Activated effector memory CD4-positive, alpha-beta T cell treated with Interleukin-2 at 50 U/mL for 16 hours (primary cell): ENCODE measurements at places on chromosomes 4 and X.

DNA sequence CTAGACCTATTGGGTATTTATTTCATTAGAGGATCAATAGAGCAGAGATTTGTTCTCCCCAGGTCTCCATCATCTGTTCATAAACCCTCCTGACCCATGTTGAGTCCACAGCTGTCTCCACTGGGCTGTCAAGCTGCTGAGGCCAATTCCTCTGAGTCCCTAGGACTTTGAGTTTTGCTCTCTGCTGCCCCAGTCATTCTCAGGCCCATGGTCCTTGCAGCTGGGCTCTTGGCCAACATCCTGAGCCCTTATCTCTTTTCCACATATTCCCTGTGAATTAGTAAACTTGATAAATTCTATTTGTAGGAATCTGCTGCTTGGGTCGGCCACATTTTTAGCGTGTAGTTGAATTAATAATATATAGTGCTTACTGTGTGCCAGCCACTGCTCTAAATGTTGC is 41.9 kb downstream of the FHL1 start:
- DNase-seq: no peak

DNA sequence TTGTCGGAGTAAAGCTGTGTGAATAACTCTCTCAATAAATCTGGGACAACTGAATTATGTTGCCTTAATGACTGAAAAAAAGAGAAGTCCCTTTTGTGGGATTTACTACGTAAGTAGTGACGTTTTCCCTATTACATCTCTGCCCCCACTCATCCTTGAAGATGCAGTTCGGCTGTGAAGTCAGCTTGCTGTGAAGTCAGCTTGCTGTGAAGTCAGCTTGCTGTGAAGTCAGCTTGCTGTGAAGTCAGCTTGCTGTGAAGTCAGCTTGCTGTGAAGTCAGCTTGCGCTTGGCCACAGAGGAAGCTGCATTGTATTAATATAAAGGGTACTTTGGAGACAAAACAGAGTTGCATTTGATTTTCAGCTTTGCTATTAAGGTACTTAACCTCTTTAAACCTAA is 8.0 kb upstream of the VAMP7 start:
- no peak for DNase-seq

GRCh38 chr4:8643986-8644385 is 51.4 kb downstream of the CPZ start:
- DNase-seq: no peak

DNA sequence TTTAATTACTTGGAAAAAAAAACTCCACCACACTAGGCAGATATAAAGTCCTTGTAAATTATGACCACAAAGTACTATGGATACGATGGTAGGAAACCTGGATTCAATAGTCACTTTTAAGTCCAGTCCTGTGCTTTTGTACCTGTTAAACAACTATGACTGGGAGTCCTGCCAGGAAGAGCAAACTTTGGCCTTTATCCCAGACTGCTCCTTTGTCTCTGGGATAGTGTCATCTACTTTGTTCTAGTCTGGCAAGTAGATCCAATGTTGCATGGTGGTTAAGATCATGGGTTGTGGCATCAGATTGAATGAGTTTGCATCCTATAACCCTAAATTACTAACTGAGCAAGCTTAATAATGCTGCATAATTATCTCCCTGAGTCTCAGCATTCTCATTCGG is 175.3 kb upstream of the FGF13 start:
- DNase-seq: no peak

GRCh38 chr4:147378780-147379179 is 102.1 kb upstream of the EDNRA start:
- DNase-seq: no peak

DNA sequence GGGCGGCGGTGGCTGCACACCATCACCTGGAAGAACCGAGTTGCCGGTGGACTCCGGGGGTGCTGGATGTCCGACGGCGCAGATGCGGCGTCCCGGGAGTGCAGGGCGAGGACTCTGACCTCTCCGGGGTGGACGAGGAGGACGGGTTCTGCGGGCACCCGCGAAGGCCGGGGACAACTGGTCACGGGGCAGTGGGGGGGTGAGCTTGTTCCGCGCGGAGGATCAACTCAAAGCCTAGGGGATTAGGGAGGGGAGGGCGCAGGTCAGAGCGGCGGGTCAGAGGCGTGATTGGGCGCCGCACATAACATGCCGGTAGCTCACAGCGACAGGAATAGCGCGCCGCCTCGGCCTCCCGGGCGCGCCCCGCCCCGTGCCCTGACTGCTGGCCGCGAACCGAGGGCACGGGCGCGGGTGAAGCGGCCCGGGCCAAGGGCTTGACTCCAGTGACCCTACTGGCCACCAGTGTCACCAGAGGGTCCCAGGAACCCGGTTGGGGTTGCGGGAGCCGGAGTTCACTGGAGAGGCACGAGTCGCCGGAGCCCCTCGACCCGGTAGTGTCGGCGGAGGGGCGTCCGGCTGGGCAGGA is at the start of gene KLHL34:
TSS of gene KLHL34 (minus strand) at position 179 of the 586 bp plus-strand sequence. CDS start 542 bp downstream, outside the sequence.
- no peak for DNase-seq

DNA sequence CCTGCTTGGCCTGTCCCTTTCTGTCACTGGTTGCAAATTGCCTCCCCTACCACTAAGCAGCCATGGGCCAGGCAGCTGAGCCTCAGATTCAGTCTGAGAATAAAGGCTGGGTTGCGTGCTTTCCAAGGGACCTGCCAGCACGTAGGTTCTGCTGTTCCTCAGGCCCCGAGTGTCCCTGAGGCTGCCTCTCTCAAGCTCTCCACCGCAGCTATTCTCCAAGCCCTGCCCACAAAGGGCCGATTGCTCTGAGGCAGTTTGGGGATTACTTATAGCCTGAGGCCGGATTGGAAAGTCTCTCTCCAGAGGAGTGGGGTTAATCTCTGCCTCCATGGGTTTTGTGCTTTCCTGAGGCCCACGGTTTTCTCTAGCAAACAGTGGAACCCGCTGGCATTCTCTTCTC is 590.7 kb downstream of the BCOR start:
- DNase-seq: no peak

GRCh38 chrX:130772776-130773143 is 130.2 kb downstream of the ENOX2 start:
- no peak for DNase-seq

GRCh38 chr4:18803781-18804180 is 782.2 kb upstream of the LCORL start:
- DNase-seq: no peak

DNA sequence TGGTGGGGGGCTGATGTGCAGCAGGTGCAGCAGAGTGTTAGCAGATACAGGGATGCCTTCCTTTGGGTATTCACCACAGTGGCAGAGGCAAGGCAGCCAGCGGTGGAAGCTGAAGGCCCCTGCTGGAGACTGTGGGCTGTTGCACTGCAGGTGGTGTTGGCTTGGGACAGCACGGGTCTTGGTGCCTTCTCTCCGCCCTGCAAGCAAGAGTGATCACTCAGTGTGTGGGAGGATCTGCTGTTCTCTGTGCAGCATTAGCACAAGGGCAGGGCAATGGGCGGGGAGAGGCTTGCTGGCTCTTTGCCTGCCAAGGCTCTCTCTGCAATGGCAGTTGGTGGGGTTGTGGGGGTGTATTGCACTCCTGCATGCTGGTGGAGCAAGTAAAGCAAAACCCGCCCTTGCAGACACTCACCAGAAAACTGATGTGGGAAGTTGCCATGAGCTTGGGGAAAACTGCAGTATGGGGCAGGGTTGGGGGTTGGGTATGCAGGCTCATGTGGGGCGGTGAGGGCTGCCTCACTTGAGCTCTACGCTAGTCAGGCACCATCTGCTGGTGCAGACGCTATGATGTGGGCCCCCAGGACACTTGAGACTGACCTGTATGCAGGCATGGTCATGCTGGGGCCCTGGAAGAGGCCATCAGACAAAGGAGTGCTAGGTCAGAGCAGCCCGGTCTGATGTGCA is 820.8 kb upstream of the GRIA3 start:
- no peak for DNase-seq

DNA sequence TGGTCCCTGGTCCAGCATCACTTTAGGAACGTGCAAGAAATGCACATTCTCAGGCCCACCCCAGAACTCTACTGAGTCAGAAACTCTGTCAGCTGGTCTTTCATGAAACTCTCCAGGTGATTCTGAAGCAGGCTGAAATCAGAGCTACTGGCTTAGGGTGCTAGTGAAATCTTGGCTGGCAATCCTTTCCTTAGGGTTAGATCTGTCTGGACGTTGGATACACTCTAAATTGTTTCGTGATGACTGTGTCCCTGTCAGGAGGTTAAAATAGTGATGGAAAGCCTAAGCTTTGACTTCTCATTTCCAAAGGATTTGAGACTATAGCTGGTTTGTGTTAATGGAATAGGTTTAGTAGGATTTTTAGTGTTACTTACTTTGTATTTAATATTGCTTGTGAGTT is 99.1 kb downstream of the ARHGAP10 start:
- DNase-seq: no peak

DNA sequence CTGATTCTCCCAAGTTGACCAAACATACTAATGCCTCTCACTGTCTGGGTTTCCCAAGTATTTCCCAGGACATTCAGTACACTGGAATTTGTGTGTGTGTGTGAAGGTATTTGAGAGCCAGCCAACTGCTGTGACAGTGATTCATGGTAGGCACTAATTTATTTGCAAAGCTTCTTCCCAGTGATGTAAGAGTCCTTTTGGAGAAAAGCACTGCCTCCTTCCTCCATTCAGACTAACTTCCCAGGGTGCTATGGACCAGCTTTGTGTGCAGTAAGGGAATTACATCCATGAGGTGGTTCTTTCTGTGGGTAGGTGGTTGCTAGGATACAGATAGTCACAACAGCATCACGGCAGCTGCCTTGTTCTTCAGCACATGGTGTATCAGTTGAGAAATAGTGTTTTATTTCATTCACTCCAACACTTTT is 8.7 kb downstream of the EGF start:
- DNase-seq: no peak

- no peak for DNase-seq
Measured at GRCh38 chr4:47972181-47972580, 44.3 kb downstream of the CNGA1 start.

- DNase-seq: no peak
Measured at GRCh38 chr4:56026596-56026995, 77.9 kb downstream of the CEP135 start.

DNA sequence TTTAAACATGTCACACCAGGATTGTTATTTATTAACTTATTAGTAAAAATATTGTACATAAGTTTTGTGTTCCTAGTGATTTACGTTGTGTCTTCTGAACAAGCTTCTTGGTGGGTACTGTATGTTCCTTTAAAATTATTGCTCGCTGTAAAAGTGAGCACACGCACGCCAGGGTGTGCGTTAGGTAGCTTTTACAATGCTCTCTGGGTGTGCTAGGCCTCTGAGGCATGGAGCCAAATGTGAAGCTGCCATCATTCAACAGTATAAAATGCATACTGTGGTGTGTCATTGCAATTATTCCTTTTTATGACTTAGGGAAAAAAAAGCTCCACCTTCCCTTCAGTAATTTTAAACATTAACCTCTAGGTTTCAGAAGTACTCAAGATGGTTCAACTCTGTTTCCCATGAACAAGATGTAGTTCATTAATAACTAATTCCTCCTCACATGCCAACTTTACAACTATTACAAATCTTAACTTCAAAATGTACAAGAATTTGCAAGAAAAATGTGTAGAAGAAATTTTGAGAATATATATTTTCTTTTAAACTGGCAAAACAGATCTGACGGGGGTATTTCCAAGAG is 42.4 kb downstream of the ATOH1 start:
- DNase-seq: no peak

GRCh38 chr4:84966382-84967242 is at the start of gene WDFY3:
WDFY3 (minus strand) TSS chr4:84966690; CDS start chr4:84860591, 106,099 bp downstream.
- DNase-seq: no peak
